Progenitor cell of endocrine pancreas (in vitro differentiated cells): ENCODE measurements at places on chromosomes 2 and 18. TPM values are rescaled to one million over a fixed set of nuclear protein-coding genes. Genes with fewer than 3 reads are reported as not detected.

- H3K4me3 ChIP-seq: no peak overlapping the region
- no peak for DNase-seq
- H3K4me1 ChIP-seq: peaks cover 1% of the 10 kb centered on the region
- H3K27me3 ChIP-seq: peaks cover 12% of the 10 kb centered on the region
These were observed 71.1 kb downstream of the DOCK10 start for GRCh38 chr2:224971214-224971613.

- no peaks in the 10 kb centered on the region for H3K4me1 ChIP-seq
- DNase-seq: no peak
- H3K4me3 ChIP-seq: no peak overlapping the region
- H3K27ac ChIP-seq: no peak overlapping the region
- no peaks in the 10 kb centered on the region for H3K36me3 ChIP-seq
- H3K27me3 ChIP-seq: peaks cover 12% of the 10 kb centered on the region
These were observed 499.9 kb upstream of the SPHKAP start for GRCh38 chr2:228681426-228681825.

GRCh38 chr2:31736695-31737454 is 156.1 kb upstream of the SRD5A2 start:
- H3K4me1 ChIP-seq: no peaks in the 10 kb centered on the region
- H3K36me3 ChIP-seq: no peaks in the 10 kb centered on the region
- peaks cover 2% of the 10 kb centered on the region for H3K27me3 ChIP-seq
- DNase-seq: no peak
- H3K4me3 ChIP-seq: no peak overlapping the region
- no peak overlapping the region for H3K27ac ChIP-seq

DNA sequence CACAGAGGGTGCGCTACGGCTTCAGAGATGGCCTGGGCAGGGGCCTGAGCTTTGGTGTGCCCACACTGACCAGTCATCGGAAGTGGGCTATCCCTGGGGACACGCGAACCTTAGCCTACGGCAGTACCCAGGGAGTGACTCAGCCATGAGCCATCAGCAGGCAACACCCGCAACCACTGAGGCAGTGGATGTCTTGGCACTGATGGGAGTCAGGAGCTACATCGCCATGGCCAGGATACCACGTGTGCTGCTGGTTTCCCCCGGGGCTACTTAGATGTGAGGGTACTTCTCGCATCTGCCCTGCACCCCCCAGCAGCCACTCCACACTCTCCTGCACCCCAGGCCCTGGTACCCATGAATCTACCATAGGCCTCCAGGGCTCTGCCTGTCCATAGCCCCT is 12.8 kb upstream of the HPCAL1 start:
- DNase-seq: no peak
- H3K27ac ChIP-seq: no peak overlapping the region
- H3K4me3 ChIP-seq: no peak overlapping the region
- peaks cover 1% of the 10 kb centered on the region for H3K4me1 ChIP-seq
- peaks cover 1% of the 10 kb centered on the region for H3K36me3 ChIP-seq

DNA sequence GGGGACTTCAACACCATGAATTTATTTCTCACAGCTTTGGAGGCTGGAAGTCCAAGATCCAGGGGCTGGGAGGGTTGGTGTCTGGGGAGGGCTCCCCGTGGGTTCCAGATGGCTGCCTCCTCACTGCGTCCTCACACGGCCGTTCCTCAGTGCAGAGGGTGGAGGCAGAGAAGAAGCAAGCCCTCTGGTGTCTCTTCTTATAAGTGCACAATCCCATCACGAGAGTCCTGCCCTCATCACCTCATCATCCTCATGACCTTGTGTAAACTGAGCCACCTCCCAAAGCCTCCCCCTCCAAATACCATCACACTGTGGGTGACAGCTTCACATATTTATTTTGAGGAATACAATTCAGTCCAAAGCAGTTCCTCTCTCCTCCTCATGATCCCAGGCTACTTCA is 26.3 kb downstream of the TMEM163 start:
- H3K36me3 ChIP-seq: no peaks in the 10 kb centered on the region
- H3K4me1 ChIP-seq: no peaks in the 10 kb centered on the region
- DNase-seq: no peak
- peaks cover 7% of the 10 kb centered on the region for H3K27me3 ChIP-seq
- H3K4me3 ChIP-seq: no peak overlapping the region

GRCh38 chr2:213147538-213147937 is 3.9 kb downstream of the IKZF2 start:
- H3K4me1 ChIP-seq: peaks cover 38% of the 10 kb centered on the region
- H3K4me3 ChIP-seq: no peak overlapping the region
- no peak for DNase-seq
- H3K27ac ChIP-seq: no peak overlapping the region

DNA sequence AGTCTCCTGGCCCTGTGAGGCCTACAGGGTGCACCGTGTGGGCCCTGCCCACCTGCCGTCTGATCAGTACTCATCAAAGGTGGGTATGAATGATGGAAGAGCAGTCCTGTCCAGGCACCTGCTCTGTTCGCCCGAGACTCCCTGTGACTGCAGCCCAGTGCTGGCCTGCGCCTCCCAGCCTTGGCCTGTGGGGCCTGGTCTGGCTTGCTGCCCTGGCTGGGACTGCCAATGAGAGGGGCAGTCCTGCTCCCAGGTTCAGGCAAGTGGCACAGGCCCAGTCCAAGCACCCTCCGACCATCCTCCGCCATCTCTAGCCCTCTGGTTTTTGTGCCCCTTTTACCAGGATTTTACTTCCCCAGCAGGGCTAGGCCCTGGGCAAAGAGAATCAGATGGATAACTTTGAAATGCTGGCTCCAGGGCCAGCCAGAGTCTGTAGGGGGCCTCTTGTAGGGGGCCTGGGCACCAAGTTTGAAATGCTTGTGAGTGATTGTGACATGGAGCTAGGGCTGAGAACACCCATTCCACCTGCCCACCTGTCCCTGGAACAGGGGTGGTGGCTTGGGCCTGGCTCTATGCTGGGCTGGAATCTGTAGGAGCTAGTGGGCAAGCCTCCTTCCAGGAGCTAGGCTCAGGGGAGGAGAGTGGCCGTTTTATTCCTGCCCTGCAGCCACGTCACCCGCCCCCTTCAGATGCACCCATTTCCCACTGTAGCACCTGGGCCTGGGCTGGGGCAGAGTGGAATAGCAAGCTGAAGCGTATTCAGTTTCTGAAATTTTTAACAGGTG is 8.7 kb upstream of the HS6ST1 start:
- H3K27me3 ChIP-seq: peaks cover 4% of the 10 kb centered on the region
- DNase-seq: peak; percentile 6
- H3K27ac ChIP-seq: no peak overlapping the region
- peaks cover 8% of the 10 kb centered on the region for H3K36me3 ChIP-seq
- H3K4me1 ChIP-seq: no peaks in the 10 kb centered on the region

Gene RNF152
- 32.0 and 33.4 TPM in 2 replicates for total RNA-seq

DNA sequence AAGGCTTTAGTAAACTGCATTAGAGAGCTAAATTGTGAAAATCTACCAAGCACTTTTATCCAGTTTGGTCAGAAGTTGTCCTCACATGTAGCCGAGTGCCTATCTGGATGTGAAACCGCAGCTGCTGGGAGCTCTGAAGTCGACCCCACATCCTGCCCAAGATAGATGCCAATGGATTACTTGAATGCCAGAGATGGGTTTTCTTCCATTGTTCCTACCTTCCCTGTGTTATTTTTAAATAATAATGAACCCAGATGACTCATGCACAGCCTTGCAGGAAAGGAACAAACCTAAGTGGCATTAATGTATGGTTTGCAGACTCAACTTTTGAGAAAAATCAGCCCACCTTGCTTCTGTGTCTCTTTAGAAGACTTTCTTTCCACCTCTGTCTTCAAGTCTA is 408.5 kb downstream of the FBXO15 start:
- H3K27ac ChIP-seq: no peak overlapping the region
- no peak overlapping the region for H3K4me3 ChIP-seq
- H3K36me3 ChIP-seq: no peaks in the 10 kb centered on the region
- no peak for DNase-seq
- H3K4me1 ChIP-seq: peaks cover 9% of the 10 kb centered on the region

DNA sequence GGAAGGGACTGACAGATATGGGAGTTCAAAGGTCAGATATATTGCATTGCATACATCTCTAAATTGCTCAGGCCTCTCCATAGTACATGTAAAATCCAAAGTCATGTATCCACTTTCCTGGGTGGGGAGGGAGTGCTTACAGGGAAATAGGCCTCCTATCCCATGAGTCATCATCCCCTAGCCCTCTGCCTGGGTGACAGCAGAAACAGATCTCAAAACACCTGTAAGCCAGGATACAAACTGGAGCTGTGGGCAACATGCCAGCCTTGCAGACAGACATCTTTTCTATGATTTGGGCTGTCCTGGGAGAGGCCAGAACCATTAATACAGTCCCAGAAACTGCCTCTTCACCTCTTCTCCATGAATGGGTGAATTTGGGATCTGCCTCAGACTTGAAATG is 4.8 kb downstream of the ALK start:
- peaks cover 3% of the 10 kb centered on the region for H3K4me1 ChIP-seq
- no peak overlapping the region for H3K27ac ChIP-seq
- no peak for DNase-seq
- H3K27me3 ChIP-seq: peaks cover 85% of the 10 kb centered on the region
- no peak overlapping the region for H3K4me3 ChIP-seq

GRCh38 chr2:235497096-235497495 is 3.3 kb downstream of the AGAP1 start:
- no peak overlapping the region for H3K27ac ChIP-seq
- no peak for DNase-seq
- H3K36me3 ChIP-seq: no peaks in the 10 kb centered on the region

DNA sequence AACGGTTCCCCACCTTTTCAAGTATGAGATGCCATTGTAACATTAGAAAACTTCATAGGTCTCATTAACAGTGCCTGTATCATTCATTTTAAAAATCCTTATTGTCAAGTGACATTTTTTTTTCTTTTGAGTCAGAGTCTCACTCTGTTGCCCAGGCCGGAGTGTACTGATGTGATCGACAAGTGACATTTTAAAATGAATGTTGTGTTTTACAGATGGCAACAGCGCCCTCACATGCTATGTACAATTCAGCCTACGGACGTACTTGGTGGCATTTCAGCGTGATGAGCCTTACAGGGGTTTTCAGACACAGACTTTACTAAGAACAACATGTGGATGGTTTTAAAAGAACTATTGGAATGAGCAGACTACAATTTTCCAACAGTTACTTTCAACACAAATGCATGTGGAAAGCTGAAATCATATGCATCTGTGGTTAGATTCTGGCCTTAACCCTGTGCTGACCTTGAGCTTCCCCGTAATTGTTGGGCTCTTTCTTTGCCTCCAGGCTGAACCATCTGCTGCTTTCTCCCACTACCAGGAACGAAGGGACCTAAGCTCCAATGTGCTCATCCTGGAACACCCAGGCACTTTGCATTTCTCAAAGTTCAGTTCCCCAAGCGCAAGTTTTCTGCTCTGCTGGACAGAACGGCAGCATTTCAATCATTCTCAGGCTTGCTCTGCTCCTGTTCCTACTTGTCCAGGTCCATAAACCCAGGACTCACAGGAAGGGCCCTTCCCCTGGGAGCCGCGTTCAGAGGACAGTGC is 119.9 kb upstream of the NDUFV2 start:
- H3K4me1 ChIP-seq: peaks cover 37% of the 10 kb centered on the region
- no peak for DNase-seq
- no peak overlapping the region for H3K4me3 ChIP-seq
- no peaks in the 10 kb centered on the region for H3K36me3 ChIP-seq
- H3K27me3 ChIP-seq: no peaks in the 10 kb centered on the region

GRCh38 chr2:20509770-20510490 is 63.1 kb downstream of the RHOB start:
- H3K4me1 ChIP-seq: no peaks in the 10 kb centered on the region
- H3K36me3 ChIP-seq: no peaks in the 10 kb centered on the region
- no peaks in the 10 kb centered on the region for H3K27me3 ChIP-seq
- no peak overlapping the region for H3K27ac ChIP-seq
- no peak for DNase-seq

Gene ADCYAP1
- 0.11 TPM in 1 of 2 replicates, not detected in the other for total RNA-seq

GRCh38 chr2:154374416-154374815 is 324.1 kb upstream of the KCNJ3 start:
- no peak overlapping the region for H3K27ac ChIP-seq
- H3K4me3 ChIP-seq: no peak overlapping the region
- no peaks in the 10 kb centered on the region for H3K27me3 ChIP-seq
- no peak for DNase-seq
